ENCODE measurements at places on chromosomes 3 and 15. TPM values are rescaled to one million over a fixed set of nuclear protein-coding genes. Genes with fewer than 3 reads are reported as not detected.

Gene HYAL1
- total RNA-seq: 2.2 TPM

GRCh38 chr3:106161246-106161645 is 292.4 kb upstream of the CBLB start:
- no peak for DNase-seq

Gene CEP63
- total RNA-seq: 24.9 TPM

- DNase-seq: no peak
These were observed 442.2 kb downstream of the SHQ1 start for GRCh38 chr3:72405943-72406566.

GRCh38 chr3:13621381-13622221 is 72.7 kb downstream of the FBLN2 start:
- DNase-seq: no peak

DNA sequence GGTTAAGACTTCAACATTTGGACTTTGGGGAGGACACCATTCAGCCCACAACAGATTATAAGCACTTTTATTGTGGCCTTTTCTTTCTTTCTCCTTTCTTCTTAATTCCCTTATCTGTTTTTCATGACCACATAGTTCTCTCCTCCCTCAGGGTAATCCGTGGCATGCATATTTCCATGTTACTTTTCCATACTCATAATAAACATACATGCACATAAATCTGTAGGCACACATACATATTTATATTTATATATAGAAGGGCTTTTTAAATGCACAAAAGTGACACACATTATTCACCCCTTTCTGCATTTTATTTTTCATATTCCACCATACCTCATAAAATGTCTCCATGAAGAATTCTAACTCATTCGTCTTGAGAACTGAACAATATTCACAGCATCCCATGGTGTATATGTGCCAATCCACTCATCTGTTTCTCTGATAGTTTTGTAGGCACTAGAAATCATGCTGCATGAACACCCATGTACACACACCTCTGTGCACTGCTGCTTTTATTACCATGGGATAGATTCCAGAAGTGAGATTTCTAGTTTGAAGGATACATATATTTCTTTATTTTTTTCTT is 38.1 kb upstream of the GADL1 start:
- DNase-seq: no peak

DNA sequence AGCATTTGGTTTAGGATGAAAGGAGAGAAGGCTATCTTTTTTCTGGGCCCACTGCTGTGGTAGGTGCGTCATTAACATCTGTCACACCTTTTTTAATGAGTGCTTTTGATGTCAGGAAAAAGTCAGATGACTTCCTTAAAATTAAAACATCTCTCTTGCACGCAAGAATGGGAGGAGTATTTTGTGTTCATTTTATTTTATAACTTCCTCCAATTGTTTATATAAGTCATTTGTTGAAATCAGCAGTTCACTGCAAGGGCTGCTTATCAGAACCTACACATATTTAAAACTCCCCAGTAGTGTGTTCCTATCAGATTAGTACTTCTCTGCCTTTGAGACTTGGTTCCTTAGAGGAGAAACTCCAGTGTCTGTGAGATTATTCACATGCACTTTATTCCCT is 143.8 kb downstream of the NEO1 start:
- DNase-seq: peak; percentile 6

DNA sequence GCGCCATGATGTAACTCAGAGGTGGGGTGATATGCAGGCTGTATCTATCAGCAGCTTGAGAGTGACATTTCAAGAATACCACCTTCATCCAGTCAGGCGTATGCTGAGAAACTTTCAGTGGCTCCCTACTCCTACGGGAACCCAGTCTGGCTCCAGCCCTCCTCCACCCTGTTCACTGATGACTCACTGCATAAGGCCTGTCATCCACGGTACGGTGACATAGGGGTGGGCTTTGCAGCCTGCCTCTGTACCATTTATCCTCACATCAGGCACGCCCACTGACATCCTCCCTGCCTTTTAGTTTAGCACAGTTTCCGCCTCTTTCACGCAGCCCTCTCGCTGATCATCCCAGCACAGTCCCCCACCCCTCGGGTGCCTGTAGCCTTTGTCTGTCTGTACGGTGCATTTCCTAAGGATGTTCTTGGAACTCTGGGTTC is 11.7 kb downstream of the PXYLP1 start:
- no peak for DNase-seq

DNA sequence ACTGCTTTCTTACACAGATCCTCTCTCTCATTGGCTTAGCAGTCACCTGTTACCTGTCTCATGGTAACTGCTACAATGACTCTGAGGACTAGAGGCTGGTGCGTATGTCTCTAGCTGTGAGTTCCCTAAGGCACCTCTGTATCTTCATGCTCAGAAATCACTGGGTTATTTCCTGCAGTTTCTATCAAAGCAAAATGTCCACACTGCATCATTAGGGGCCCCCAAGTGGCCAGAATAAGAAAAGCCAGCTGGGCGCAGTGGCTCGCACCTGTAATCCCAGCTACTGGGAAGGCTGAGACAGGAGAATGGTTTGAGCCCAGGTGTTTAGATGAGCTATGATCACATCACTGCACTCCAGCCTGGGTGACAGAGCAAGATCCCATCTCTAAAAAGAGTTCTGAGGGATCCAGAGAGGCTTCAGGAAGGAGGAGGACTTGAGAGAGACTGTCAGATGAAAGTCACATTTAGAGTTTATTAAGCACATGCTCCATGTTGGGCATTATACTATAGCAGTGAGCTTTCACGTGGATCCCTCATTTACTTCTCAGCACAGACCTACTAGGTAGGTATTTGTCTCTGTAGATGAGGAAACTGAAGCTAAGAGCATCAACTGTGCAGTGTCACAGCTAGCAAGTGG is 2.3 kb upstream of the VPS18 start:
- peak; percentile 55 for DNase-seq

DNA sequence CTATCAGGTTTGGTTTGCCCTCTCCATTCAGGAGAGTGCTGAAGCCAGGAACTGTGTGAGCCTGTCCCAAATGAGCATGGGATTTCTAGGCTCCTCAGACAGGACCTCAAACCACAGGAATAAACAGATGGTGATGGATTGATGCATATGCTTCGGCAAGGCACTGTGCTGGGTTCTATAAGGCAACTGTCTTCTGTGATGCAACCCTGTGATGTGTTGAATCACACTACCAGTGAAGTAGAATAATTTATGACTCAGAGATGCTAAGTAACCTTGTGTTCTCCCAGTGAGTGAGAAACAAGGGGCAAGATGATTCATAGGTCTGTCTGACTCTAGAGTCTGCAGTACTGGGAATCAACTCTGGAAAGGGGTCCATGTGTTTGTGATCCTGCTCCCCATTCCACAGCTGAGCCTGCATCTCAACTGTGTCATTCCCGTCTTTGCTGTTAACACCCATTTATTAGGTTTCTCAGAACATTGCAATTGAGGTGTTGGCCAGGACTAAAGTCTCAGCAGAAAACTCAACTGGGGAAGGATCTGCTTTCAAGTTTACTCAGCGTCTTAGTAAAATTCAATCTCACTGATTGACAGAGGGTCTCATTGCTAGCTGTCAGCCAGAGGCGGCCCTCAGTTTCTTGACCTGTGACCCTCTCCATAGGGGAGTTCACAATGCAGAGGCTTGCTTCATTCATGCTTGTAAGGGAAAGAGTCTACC is 510.1 kb upstream of the CFAP20DC start:
- no peak for DNase-seq

Gene CATSPER2
- total RNA-seq: 3.8 TPM

DNA sequence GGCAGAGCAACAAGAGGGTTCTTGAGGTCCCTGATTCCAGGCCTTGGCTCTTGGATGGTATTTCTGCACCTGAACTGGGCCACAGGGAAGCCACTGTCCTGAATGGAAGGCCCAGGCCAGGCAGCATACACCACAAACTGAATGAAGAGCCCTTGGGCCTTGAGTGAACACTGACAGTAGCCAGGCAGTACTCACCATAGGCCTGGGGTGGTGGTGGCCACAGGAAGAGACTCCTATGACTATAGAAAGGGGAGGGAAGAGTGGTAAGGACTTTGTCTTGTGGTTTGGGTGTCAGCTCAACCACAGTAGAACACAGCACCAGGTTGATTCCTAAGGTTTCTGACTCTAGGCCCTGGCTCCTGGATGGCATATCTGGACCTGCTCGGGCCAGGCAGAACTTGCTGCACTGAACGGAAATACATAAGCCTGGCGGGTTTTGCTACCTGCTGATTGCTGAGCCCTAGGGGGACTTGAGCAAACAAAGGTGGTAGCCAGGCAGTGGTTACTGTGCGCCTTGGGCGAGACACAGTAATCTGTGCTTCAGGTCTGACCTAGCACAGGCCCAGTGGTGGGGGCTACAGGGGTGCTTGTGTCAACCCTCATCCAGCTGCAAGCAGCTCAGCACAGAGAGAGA is 241.4 kb downstream of the ISL2 start:
- DNase-seq: no peak

DNA sequence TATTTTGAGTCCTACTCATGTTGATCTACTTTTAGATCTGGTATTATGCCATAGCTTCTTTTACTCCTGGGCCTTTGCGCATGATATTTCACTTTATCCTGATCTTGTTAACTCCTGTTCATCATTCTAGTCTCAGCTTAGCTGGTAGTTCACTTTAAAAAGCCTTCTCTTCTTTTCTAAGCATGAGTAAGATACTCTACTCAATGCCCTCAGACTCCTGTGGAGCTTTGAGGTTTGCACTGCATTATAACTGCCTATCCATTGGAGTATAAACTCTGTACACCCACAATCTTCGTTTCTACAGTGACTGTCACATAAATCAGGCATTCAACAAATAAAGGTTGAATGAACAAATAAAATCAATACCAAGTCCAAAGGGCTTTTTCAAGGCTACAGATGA is 357.9 kb upstream of the KCNH8 start:
- DNase-seq: no peak
